CD4-positive, alpha-beta T cell treated with Interferon alpha-2 for 1 hour (primary cell): ENCODE measurements at places on chromosomes 7 and 10.

DNA sequence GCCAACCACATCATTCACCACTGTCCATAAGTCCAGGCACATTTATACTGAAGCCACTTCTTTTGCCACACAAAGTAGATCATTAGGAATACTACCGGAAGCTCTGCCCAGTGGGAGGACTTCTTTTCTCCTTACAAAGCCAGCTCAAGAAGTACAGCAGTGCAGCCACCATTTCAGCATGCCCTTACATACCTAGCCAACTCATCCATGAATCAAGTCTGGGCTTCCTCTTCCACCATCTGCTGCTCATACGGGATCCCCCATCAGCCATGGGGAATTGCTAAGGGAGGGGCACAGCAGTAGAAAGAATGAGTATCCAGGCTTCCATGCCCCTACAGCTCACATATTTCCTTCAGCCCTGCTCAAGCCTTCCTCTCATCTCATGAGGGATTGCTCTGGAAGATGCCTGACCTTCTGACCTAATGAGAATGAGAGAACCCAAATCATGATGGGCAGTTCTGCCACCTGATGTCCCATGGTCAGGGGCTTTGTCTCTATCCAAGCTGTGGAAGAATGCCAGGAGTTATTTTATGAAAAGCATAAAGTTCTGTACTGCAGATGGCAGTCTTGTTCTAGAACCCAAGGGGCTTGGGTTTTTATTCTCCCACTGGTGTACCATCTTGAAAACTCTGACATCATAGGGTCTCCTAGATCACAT, 39.5 kb downstream of the ACSM6 start:
- no peak for DNase-seq

GRCh38 chr7:7439564-7439963, 96.1 kb downstream of the COL28A1 start:
- DNase-seq: no peak

GRCh38 chr7:12715372-12716133, 28.1 kb downstream of the ARL4A start:
- no peak for DNase-seq

DNA sequence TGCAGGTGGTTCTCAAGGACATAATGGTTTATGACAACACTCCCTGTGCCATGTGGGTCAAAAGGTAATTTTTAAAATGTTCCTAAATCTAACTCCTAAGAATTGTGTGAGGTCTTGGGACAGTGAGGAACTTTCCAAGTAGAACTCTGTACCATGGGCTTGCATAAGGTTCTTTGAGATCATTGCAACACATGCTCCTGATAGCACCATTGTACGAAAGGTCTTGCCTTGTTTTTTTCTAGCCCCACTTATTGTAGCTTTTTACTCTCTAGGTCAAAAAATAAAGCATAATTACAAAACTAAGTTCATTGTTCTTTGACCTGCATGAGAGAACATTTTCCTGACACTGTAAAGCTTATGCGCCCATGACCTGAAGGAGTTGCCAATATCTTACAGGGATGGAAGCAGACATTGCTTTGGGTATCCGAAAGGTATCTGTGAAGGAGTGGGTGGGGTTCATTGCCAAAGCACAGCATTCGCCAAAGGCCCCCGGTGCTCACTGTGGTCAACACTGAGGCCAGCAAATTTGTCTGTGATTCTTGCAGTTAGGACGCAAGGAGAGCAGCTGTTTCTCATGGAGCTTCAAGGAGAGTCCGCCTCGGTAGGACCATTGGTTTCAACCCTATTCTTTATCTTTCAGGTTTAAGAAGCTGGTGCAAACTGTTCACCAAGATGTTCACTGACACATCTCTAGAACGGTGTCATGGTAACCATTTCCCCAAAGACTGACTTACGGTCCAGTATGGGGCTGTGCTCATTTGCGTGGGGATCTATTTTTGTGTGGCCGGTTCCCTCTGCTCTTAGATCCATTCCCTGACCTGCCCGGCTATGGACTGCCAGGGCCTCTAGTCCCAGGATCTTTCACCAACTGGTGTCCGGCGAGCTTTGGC, 7.6 kb upstream of the PRKAG2 start:
- no peak for DNase-seq

DNA sequence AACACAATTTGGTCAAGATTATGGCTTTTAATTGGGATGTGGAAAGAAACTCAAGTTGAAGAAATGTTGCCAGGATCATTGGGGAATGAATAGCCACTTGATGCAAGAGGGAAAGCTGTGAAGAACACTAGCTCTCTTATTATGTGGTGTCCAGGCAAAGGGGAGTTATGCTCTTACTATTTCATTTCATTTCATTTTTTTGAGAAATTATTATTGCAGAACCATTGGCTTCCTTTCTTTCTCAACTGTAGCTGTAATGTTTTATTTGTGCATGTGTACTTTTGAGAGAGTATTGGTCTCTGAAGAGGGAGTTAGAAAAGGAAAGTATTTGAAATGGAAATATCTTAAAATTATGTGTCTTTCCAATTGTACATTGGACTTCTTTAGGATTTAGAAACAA, 312.6 kb upstream of the BMPER start:
- no peak for DNase-seq

DNA sequence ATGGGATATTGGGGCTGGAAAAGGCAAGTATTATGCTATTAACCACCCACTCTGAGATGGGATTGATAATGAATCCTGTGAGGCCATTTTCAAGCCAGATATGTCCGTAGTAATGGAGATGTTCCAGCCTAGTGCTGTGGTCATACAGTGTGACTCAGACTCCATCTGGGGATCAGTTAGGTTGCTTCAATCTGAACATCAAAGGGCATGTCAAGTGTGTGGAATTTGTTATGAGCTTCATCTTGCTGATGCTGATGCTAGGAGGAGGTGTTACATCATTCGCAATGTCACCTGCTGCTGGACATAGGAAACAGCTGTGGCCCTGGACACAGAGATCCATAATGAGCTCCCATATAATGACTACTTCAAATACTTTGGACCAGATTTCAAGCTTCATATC, 144.7 kb downstream of the PLCE1 start:
- no peak for DNase-seq

- no peak for DNase-seq
Measured at GRCh38 chr7:140294454-140294853, 103.9 kb downstream of the SLC37A3 start.

DNA sequence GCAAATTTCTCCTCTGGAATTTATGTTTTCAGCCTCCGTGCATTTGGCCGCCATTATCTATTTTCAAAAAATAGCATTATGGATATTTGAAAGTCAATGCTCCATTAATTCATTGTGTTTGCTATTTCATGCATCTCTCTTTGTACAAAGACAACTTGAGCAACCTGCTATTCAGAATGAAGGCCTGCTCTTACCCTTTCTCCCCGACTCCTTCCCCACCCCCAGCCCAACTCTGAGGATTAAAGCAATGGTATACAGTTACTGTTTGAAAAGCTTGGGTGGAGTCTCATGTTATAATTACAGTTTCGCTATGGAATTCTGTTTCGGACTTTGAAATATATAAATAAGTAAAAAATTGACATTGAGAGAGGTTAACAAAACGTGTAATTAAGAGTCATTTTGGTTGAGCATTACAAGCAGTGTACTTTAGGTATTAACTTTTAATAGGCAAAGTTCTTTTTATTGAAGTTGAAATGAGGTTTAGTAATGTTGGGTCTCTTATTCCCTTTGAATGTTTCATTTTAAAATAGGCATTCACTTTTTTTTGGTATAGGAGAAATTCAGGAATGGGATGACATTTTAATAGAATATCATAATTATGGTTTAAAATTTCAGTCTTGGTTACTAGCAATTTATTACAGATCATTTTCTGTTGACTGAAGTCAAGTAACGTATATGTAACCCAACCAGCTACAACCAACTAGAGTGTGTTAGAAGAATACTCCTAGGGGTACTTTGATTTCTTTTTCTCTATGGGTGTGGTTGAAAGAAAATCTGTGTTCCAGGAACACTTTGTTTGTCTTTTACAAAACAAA, 93.1 kb downstream of the ARID5B start:
- no peak for DNase-seq
